ENCODE measurements at places on chromosomes 5 and 9. TPM values are rescaled to one million over a fixed set of nuclear protein-coding genes. Genes with fewer than 3 reads are reported as not detected.
A peak's percentile ranks its signal among the peaks of the same experiment; 100 is the strongest.

DNA sequence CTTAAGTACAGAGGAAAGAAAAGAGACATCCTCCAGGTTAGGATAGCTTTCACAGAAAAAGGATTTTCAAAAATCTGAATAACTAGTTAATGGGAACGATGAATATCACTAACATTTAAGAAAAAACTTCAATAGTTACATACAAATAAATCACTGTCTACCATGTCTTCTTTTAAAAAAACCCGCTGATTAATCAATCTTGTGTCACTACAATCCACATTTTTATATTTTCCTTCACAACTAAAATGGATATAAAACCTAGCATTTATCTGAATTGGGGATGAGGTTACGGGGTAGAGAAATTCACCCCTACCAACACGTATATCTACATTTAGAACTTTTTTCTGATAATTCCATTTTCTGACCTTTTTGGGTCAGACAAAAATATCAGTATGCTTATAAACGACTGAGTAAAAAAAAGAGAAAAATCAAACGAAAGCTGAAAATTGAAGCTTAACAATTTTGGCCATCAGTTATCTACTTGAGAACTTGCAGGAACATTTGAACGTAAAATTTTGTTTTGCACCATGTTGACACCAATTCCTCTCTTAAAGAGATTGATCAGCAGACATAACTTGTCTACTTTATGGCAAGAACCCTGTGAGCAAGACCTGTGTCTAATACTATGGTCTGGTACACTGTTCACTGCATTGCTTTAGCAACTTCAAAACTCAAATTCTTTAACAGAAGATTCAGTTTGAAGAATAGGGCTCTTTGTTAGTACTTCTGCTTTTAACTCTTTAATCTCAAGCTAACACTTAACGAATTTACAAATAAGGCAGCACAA, 4.8 kb downstream of the NR3C1 start:
- DNase-seq: no peak

DNA sequence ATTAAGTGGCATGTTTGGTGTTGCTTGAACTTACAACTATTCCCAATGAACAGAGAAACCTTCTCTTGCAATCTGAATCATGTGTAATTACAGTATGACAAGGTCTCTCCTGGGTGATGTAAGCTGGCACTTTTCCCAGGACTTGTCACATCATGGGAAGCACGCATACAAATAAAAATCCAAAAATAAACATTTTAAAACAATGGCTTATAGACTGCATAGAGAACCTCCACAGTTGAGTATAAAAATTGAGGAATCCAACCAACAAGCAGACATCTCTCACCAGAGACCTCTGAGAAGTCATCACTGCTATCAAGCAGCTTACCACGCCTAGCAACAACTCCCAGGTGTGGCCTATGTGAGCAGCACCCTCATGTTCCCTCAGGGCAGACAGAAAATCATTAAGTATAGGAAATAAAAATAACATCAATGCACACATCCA, 3.9 kb downstream of the MLLT3 start:
- DNase-seq: no peak

DNA sequence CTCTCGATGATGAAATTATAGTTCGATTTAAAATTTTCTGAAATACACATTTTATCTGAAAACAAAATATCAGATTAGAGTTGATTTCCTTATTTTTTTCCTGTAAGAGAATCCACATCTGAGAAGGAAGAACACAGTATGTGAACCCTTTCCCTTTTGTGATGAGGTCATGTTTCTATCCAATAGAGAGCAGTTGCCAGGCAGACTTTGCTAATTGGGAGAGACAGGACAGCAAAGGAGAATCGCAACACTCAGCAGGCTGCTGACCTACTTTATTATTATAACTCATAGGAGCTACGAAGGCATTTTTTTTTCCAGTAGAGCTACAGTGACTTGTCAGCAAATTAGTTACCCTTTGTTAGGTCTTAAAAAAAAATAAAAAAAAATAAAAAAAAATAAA, 242.1 kb downstream of the HCN1 start:
- no peak for DNase-seq

DNA sequence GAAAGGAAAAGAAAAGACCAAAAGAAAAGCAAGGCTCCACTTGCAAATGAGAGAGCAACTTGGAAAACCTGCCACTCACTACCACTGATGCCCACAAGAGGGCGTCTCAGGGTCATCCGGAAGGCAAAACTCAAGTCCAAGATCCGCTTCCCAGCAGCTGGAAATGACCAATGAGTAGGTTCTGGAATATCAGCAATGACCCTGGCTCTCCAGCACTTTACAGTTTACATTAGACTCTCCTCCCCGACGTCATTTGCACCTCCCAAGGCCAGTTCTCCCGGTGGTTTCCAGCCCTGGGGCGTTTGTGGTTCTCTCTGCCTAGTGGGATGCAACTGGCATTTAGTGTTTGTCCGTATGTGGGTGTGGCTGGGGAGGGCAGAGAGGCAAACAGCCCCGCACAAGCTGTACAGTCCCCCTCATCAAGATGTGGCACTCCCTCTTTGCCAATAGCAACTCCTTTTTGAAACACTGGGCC, 193.8 kb upstream of the ZNF618 start:
- DNase-seq: peak; percentile 76

GRCh38 chr5:76367623-76368371, 35.3 kb upstream of the IQGAP2 start:
- DNase-seq: no peak

CBY3 gene
- not detected for polyA plus RNA-seq

PCDHGA3 gene
- 1.2 TPM for polyA plus RNA-seq

GLRX gene
- 306 TPM for polyA plus RNA-seq
